ENCODE measurements at places on chromosomes 11 and 22.

- no peak for DNase-seq
Measured at GRCh38 chr11:116650052-116650451, 122.7 kb downstream of the BUD13 start.

- no peak for DNase-seq
Measured at GRCh38 chr11:123903932-123904331, 2.0 kb downstream of the OR8D4 start.

- no peak for DNase-seq
Measured at GRCh38 chr11:103892603-103893002, 143.8 kb upstream of the DDI1 start.

GRCh38 chr11:62062223-62062861 lies 61.5 kb upstream of the INCENP start:
- DNase-seq: no peak

DNA sequence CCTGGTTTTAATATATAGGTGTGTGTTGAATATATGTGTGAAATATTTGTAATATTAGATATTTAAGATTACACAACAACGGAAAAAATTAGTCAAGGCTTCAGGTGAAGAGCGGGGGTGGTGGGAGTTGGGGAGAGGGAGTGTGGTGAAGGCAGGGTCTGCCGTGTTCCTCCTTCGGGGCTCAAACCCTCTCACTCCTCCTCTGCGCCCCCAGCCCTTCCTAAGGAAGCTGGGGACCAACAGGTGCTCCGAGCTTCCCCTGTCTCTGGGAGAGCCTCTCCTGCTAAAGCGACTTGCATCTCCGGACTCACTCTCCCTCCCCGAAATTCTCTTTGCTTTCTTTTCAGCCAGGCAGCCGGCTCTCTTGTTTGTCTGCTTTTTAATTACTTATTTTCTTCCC lies 960 bp upstream of the CADM1 start:
- DNase-seq: no peak

- DNase-seq: no peak
Measured at GRCh38 chr11:954392-955153, 28.9 kb downstream of the AP2A2 start.

GRCh38 chr11:69634590-69634989 lies 6.4 kb upstream of the CCND1 start:
- DNase-seq: no peak

DNA sequence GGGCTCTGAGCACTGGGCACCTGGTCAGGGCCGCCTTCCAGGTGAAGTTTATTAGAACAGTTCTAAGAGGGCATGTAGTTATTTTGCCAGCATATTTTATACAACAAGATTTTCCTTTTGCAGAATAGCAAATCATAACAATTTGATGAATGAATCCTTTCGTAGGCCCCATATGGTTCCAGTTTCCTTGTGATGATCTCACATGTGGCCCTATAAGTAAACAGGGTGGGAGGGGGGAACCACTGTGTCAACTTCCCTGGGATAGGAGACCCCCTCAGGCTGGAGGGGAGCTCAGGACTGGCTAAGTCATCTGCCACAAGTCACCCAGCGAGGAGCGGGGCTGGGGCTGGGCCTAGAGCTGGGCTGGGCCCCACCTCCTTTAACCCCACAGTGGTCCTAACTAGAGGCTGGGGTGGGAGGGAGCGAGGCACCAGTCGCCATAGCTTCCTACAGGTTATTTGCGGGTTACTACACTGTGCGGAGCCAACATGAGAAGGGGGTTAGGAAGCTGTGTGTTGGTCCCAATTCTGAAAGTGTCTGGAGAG lies 4.2 kb downstream of the FBLN1 start:
- no peak for DNase-seq

DNA sequence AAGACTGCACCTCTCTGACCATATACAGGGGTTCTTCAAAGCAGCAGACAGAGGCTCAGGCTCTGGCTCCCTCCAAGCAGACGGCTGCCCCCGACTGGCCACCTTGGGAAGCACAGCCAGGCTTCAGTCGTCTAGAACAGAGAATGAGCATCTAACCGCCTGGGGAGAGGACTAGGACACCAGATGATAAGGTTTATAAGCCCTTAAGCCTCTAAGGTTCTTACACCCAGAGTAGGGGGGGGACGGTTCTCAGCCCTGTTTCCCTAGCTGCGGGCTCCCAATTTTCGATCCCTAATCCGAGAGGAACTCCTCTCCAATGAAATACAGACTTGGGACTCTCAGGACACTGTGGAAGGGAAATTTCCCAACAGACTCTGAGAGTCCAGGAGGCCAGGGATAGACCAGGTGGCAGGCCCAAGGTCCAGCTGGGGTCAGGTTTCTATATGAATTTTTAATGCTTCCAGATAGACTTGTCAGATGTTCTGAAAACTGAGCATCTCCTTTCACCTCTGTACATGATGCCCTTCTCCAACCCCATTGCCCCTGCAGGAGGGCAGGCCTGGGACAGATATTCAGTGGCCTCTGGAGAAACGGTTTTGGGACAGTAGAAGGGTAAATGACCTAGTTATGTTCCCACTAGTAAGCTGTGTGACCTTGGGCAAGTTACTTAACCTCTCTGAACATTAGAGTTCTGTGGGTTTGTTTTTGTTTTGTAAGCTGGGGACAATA lies 20.2 kb downstream of the RTN4RL2 start:
- peak; percentile 18 for DNase-seq

DNA sequence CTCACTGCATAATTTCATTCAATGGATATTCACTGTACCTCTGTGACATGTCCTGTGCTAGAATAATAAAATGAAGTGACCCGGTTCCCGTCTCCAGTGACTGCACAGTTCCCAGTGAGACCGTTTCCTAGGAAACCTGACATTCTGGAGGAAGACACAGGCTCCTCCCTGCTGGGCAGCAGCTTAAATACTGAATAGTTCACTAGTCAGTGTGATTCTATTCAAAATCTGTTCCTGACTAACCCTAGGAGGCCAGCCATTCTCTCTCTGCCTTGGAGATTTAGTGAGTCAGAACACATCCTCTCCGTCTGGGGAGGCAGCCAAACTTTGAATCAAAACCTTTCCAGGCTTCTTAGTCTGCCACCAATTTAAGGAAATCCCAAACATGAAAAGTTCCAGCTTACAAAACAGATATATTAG lies 11.3 kb downstream of the TRIM66 start:
- DNase-seq: no peak

DNA sequence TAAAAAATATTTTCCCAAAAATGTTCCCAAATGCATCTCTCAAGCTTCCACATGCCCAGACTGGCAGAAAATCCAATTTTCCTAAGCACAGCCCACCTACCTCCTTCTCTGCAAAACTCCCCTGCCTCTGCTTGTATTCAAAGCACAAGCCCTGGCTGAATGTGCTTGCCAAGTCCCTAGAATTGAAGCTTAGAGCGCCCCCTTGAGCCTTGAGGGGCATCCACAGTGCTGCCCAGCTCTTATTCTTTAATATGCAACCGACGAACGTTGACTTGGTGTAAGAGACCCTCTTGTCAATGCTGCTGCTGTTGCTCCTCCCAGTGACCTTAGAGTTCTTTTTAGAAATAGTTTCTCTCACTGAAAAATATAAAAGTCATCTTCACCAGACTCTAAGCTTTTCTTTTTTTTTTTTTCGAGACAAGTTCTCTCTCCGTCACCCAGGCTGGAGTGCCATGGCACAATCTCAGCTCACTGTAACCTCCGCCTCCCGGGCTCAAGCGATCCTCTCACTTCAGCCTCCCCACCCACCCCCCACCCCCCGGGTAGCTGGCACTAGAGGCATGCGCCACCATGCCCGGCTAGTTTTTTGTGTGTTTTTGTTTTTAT lies 63.5 kb upstream of the CAPRIN1 start:
- DNase-seq: peak; percentile 22

DNA sequence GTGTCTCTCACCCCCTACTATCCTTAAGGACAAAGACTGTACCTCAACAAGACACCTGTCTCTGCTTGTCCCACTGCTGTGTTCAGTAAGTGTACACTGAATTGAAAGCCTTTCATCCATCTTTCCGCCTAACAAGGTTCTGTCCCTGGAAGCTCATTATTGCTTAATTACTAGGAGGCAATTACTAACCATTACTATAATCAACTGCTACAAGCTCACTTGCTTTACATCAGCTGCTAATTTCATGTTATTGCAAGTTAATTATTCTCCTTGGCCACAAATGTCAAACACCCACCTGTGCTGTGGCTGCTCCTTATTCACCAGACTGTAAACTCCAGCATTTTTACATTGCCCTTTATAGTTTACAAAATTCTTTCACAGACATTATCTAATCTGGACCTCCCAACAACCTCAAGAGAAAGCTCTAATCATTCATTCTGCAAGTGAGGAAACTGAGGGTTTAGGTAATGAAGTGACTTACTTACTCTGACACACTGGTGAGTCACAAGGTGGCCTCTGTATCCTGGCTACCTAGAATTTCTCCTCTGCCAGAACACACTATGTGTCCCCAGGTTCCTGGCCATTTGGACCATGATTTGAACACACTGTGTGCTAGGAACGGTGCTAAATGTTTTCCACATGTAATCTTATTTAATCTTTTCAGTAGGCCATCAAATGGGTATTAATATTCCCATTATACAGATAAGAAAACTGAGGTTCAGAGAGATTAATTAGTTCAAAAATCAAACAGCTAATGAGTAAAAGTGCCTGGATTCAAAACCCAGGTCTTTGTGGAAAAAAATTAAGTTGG lies 66.7 kb downstream of the RAB30 start:
- no peak for DNase-seq

DNA sequence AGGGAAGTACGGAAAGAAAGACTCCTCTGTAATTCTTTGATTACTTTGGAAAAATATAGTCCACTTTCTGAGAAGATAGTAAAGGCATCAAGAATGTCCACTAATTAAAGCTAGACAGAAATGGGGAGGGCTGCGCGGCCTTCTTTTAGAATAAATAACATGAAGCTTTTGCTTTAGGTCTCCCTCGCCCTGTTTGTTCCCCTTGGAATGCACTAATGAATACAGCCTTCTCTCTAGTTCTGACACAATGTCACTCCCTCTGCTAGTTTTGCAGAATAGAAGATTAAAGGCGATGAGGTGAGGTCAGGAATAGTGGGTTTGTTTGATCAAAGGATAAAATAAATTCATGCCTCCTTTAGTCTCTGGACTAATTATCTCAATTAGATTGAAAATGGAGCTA lies 543.9 kb downstream of the OPCML start:
- DNase-seq: no peak

DNA sequence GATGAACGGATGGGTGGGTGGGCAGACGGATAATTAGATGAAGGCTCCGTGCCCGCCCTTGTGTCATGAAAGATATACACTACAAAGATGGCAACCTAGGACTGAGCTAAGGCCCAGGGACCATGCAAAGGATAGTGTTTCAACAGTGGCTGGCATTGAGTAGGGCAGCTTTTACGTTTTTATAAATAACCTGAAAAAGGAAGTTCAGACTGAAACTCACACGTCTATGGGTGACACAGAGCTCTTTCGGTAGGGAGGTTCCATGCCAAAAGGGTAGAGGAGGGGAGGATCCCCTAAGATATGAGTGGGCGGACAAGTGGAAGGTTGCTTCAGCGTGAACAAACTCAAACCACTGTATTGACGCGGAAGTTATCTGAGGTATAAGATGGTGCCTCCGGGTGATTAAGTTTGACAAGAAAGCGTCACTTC lies 90.5 kb downstream of the UBASH3B start:
- no peak for DNase-seq

- DNase-seq: peak; percentile 23
Measured at GRCh38 chr11:1260023-1260501, 37.2 kb downstream of the MUC5B start.

- no peak for DNase-seq
Measured at GRCh38 chr11:72294616-72295395, 50.8 kb upstream of the PHOX2A start.

DNA sequence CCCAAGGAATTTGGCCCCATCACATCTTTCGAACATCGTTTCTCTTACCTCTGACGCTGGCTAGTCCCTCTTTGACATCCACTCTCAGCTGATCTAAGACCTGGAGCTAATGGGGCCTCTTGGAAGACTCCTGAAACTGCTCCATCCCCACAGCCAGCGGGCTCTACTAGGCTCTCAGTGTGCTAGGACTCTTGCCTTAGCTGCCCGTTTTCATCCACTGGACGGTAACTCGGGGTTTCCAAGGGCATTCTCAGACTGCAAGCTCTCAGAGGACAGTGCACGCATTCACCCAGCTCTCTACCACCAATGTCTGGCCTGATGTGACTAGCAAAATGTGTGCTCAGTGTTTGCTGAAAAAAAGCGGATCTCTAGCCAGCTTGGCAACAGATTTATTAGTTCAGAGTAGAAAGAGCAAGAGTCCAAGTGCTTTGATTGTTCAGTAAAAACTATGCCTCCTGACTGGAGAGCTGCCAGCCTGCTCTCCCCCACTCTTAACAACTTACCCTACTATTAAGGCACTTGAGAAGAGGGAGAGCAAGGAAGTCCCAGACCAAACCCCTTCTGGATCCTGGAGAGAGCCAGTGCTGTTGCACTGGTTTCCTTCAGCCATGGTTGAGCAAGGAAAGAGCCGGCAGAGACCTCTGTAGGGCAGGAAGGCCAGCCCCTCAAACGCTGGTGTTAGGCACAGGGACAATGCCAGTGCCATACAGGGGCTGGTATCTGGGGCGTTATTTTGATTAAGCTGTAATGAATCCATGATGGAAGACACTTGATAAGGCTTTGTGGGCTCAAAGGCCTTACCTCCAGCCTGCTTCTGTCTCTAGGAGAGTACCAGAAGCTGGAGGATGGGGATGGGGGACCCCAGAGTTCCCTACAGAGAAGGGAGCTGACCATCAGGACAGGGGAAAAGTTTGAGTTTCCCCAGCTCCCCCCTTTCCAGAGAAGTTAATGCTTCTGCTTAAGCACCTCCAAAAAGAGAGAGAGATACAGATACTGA lies 9.2 kb downstream of the RELA start:
- no peak for DNase-seq

DNA sequence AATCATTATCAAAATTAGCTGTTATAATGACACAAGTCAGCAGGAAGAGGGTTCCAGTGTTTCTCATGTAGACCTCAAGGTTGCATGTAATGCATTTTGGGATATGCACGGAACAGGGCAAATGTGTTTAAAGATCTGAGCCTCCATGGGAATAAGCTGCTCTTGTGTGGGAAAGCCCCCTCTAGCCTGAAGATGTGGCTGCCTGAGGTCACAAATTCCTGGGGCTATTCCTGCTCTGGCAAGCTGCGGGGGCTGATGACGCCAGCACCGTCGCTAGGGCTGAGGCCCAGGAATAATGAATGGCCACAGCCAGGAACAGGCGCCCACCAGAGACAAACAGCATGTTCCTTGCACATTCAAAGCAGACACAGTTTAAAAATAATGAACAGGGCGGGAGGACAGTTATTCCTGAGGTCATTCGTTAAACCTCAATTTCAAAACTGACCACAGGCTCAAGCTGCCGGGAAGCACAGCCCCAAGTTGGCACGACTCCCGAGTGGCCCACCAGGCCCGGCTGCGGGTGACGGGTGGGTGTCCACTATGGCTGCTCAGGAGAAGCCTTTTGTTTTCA lies 11.7 kb downstream of the OSBPL5 start:
- DNase-seq: no peak

- no peak for DNase-seq
Measured at GRCh38 chr22:23691748-23692423, 1.1 kb downstream of the RGL4 start.

DNA sequence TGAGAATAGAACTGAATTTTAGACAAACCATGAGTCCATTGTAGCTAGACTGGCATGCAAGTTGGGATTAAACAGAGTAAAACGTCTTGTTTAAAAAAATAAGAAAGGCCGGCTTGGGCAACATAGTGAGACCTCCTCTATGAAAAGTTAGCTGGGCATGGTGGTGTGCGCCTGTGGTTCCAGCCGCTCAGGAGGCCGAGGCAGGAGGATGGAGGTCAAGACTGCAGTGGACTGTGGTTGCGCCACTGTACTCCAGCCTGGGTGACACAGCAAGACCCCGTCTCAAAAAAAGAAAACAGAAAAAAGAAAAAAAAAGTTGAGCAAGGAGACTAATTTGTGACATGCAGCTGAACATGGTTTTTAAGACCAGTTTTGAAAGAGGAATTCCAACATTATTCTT lies 23.5 kb downstream of the CDPF1 start:
- no peak for DNase-seq
